ENCODE measurements at places on chromosomes 6 and 20.

GRCh38 chr6:56756219-56756789 lies 113.6 kb upstream of the DST start:
- no peak for DNase-seq

DNA sequence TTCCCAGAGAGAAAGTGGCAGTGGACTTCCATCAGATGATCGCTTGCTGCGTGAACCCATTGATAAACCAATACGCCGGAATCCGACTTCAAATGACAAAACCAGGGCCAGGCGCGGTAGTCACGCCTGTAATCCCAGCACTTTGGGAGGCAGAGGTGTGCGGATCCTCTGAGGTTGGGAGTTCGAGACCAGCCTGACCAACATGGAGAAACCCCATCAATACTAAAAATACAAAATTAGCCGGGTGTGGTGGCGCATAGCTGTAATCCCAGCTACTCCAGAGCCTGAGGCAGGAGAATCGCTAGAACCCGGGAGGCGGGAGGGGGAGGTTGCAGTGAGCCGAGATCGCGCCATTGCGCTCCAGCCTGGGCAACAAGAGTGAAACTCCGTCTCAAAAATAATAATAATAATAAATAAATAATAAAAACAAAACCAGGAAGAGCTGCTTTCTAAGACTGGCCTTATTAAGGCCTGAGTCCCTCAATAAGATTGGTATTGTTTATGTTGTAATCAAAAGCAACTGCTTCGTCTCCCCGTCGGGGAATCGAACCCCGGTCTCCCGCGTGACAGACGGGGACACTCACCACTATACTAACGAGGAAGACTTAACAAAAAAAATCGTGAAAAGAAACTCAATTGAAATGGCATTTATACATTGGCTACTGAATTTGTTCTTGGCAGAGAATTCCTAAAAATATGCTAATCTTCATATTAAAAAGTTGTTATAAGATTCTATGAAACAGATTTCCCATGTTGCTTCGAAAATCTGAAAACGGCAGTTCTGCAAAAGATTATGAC lies 110.2 kb upstream of the ZNF184 start:
- no peak for DNase-seq

DNA sequence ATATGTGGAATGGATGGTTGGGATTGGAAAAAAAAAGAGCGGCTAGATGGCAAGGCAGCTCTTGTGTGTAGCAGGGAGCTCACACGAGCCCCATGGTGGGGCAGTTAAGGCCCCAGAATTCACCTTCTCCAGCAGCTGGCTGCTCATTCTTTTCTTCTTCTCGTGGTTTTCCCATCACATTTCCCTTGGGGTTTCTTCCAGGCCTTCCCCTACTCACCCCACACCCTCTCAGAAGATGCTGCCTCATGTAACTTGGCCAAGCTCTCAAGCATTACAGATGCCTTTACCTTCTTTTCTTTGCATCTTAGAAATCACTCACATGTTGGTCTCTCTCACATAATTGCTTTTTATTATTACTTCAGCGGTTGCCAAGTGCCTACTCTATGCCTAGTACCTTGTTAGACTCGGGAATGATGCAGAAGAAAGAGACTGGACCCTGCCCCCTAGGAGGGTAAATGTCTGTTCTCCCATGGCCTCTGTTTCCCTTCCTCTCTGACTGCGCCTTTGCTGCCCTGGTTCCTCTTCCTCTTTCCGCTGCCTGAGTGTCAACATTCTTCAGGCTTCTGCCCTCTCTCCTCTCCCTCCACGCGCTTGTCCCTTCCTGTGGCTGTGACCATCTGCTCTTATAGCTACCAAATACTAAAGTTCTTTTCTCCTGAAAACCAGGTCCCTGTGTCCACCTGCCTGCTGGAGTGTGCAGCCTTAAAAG lies 28.6 kb downstream of the PPARD start:
- DNase-seq, result no peak

DNA sequence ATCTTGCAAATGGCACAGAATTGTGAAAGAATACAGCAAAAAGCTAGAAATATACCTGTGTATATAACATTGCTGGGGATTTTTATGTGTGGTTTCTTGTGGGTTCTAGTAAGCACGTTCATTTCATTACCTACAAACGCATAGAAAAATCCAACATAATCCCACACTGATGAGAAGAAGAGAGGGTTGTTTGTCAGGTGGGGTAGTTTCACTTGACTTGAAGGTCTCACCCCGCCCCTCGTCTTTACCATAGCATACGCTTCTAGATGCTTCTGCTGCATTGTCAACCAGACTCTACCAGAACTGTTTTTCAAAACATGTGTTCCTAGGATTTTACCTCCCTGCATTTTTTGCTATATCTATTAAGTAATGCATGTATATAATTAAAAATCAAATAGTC lies 284.1 kb upstream of the TAB2 start:
- DNase-seq, result no peak

DNA sequence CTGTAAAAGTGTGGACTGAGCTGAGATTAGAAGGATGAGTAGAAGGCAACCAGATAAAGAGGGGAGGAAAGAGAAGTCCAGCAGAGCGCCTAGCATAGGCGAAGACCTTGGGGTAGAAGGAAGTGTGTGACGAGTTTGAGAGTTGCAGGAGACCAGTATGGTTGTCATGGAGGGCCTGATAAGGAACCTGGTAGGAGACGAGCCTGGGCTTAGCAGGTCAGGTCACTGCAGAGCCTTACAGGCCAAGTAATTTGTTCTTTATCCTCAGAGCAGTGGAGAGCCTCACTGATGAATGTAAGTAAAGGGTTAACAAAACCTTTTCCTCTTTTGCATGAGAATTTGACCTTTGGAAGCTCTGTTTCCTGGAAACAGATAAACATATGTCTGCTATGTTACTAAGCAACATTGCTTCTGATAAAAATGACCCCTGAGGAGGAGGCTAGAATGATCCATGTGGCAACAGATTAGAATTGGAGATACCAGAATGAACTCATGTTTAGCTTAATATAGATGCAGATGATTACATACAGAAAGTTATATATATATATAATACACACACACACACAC lies 2.9 kb upstream of the TMEM74B start:
- DNase-seq, result no peak

GRCh38 chr20:39152126-39152525 lies 190.0 kb downstream of the DHX35 start:
- DNase-seq, result no peak

GRCh38 chr6:169803816-169804340 lies 52.5 kb downstream of the ERMARD start:
- no peak for DNase-seq

DNA sequence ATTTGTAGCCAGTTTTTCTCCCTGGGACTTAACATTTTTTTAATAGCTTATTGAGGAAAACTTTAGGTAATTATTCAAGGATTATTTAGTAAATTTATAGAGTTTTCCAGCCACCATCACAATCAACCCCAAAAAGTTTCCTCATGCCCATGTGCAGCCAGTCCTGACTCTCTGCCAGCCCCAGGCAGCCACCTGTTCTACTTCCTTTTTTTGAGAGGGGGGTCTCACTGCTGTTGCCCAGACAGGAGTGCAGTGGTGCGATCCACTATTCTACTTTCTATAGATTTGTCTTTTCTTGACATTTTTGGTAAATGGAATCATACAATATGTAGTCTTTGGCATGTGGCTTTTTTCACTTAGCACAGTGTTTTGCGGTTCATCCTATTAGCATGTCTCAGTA lies 200.1 kb downstream of the FARS2 start:
- DNase-seq, result no peak

DNA sequence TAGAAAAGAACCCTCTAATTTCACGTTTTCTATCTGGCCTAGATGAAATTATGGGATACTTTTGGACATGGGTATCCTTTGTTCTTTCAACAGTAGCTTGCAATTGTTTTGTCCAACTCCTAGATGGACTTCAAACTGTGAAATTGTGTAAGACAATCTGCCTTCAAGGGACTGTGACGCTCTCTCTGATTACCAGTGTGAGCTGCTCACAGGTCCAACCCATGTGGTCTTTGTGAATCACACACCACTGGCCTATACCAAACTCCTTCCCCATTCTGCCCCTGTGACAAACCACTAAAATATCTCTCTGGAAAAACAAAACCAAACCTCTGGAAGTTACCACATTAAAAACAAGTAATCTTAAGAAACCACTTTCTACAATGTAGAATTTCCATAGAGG lies 59.5 kb downstream of the NINL start:
- DNase-seq, result no peak

GRCh38 chr6:169165561-169166300 lies 87.9 kb downstream of the THBS2 start:
- DNase-seq, result no peak

DNA sequence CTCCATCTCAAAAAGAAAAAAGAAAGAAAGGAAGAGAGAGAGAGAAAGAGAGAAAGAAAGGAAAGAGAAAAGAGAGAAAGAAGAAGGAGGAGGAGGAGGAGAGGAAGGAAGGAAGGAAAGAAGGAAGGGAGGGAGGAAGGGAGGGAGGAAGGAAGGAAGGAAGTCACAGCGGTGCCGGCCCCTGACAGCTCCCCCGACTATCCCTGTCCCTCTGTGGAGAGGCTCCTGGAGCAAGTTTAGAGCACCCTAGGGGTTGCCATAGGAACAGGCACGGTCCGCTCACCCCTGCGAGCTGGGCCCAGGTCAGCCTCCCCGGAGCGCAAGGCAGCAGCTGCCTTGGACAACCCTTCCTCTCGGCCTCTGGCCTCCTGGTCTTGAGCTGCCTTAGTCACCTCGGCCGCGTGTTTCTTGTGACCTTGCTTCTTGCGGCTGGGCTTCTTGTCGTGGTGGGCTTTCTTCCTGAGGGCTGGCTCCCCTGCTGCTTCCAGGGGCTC lies 6.8 kb downstream of the BNIP5 start:
- DNase-seq, result no peak

DNA sequence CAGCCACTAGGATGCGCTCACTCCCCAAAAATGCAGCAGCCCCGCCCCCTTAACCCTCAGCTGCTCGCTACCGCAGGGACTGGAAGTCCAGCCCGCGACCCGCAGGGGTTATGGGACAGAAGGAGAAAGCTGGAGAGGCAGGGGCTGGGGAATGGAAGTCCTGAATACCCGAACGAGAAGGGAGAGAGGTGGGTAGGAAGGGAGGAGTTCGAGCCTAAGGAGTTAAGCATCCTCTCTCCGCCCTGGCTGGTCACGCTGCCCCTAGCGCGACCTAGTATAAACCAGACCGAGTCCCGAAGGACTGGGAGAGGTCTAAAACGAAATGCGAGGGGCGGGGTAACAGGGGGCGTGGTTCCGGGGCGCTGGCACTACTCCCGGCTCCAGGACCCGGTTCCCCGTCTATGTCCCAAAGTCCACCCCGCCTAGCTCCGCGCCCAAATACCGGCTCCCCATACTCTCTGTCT lies 448 bp upstream of the DDAH2 start:
- DNase-seq, result no peak

GRCh38 chr6:132063738-132064137 lies 112.6 kb upstream of the CCN2 start:
- no peak for DNase-seq

DNA sequence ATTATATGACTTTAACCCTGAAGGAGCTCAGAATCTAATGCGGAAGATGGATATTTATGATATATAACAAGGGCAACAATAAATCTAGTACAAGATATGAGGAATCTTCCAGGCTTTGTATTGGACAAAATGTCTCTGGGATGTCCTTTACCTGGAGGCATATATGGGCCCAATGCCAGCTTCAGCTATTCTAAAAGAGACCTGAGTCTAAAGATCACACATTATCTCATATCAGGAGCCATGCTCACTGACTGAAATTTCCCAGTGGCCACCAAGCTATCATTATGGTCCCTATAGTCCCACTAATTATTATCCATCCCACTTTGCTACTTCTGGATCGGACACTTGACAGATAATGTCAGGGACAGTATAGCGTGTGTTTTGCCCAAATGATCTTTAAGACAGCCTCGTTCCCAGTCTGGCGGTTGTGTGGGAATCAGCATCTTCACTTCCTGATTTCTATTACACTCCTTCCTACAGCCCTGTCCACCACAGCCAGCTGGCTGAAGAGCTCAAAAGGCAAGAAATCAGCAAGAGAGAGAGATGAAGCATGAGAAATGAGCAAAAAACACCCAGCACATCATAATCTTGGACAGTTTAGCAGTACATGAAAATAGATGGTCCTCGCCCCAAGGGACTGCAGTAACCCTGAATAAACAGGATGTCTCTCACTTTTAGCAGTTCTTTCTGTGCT lies 34.9 kb downstream of the KLHL31 start:
- DNase-seq, result no peak
